A549 treated with Mapracorat at 1 μM for 4 hours (cell line): ENCODE measurements at places on chromosomes 7 and 10. TPM values are rescaled to one million over a fixed set of nuclear protein-coding genes. Genes with fewer than 3 reads are reported as not detected.

The INTS15 gene
- 21.0 to 25.9 TPM (median 24.2 TPM) in 5 replicates for total RNA-seq

The PPP1R17 gene
- total RNA-seq, result not detected in 5 replicates

The CDHR3 gene
- 4.1 to 5.0 TPM (median 4.9 TPM) in 5 replicates for total RNA-seq

The MOGAT3 gene
- total RNA-seq, result not detected in 5 replicates

The XPNPEP1 gene
- total RNA-seq, result 31.0 to 40.2 TPM (median 36.5 TPM) in 5 replicates

The MSS51 gene
- 0.36 to 0.80 TPM (median 0.38 TPM) in 5 replicates for total RNA-seq

The DKK1 gene
- 455 to 578 TPM (median 478 TPM) in 5 replicates for total RNA-seq

The PDE6C gene
- total RNA-seq, result not detected in 5 replicates

The CELF2 gene
- 0.05 to 0.06 TPM (median 0.05 TPM) in 3 of 5 replicates, not detected in the others for total RNA-seq
